ENCODE measurements at places on chromosomes 1 and 21.

DNA sequence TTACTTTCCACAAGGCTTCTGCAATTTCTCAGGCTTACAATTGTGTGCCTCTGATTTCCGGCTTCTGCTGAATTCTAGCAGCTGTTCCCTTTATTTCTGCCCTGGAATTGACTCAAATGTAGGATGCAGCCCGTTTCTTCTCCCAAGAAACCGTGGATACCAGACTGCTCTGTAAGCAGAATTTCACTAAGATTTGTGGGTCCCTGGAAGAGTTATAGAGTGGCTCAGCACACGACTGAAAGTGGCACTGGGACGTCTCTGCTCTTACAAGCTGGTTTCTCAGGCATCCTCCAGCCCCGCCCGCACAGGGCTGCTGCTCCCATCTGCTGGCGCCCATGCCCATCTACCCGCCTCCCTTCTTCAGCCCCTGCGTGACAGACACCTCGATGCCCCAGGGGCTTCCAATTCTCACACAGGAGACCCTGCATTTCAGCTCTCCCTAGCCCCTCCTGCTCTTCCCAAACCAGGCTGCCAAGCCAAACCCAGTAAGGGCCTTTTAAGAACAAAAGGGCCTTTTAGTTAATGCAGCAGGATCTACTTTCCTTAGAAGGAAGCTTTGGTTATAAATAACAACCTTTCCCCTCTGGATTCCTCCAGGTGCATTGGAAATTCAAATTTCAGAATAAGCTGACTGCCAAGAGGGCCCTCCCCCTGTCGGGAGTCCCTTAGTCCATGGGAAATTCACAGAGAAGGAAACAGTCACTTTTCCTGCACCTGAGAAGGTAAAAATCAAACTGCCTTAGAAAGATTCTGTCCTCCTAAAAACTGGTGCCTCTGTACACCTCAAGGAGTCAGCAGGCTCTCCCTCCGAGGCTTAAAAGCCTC lies 45.4 kb upstream of the TENT5B start:
- DNase-seq, result no peak

DNA sequence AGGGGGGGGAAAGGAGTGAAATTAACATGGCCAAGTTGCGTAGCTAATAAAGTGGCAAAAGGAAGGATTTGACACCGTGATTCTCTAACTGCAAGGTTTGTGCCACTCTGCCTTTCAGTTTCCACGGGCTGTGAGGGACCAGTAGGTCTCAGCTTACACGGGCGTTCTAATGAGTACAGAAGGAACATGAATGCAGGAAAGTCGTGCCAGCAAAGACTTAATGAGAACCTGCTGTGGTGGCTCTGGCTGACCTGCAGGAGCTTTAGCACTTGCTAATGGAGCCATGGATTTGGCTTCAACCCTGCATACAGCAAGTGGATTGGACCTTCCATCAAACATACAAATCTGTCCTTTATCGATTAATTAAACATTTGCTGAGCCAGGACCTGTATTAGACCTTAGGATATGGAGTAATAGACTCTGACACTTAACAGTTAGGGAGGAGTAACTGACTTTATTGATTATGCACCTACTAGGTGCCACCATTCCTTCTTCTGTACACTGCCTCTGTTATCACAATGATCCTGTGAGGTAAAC lies 15.1 kb upstream of the PITHD1 start:
- DNase-seq, result no peak

DNA sequence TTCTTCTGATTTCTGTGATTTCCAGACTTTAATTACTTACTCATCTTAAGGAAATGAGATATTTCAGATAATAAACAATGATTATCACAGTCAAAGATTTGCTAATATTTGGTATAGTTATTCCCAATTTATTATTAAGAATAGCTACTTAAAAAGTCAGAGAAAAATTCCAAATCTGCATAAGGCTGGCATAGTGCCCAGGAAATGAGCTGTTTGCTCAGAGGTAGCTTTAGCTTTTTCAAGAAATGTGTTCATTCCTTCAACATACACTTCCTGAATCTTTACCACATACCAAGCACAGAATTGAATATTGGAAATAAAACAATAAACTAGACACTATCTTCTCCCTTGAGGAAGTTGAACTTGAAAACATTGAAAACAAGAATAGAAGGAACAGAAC lies 44.3 kb upstream of the KCNK1 start:
- DNase-seq, result no peak

DNA sequence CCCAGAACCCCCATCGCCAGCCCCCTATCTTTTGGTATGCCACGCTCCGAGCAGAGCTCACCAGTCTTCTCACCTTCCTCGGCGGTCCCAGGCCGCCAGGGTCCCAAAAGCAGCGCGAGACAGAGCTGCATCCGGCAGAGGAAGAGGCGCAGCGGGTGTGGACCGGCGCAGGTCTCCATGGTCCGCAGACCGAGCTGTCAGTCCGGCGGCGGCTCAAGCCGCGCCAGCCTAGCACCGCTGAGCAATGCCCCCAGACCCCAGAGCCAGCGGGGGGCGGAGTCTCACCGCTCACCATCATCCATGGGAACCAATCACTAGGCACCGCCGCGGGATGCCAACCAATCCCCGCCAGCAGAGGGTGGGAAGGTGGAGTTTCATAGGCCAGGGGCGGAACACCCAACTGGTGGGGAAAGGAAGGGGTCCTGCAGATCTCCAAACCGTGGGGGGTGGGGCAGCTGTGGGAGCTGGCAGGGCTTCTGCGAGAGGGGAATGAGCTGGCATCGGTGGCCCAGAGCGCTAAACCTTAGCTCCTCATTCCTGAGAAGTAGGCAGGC lies at the start of gene EPHA10:
EPHA10 (minus strand) TSS at position 233 of the 554 bp plus-strand sequence; CDS start at position 179, 54 bp downstream.
- no peak for DNase-seq

Measured in activated CD4-positive, alpha-beta T cell treated with anti-CD3 and anti-CD28 coated beads for 24 hours (primary cell).